ENCODE measurements at places on chromosomes 6 and 20.

DNA sequence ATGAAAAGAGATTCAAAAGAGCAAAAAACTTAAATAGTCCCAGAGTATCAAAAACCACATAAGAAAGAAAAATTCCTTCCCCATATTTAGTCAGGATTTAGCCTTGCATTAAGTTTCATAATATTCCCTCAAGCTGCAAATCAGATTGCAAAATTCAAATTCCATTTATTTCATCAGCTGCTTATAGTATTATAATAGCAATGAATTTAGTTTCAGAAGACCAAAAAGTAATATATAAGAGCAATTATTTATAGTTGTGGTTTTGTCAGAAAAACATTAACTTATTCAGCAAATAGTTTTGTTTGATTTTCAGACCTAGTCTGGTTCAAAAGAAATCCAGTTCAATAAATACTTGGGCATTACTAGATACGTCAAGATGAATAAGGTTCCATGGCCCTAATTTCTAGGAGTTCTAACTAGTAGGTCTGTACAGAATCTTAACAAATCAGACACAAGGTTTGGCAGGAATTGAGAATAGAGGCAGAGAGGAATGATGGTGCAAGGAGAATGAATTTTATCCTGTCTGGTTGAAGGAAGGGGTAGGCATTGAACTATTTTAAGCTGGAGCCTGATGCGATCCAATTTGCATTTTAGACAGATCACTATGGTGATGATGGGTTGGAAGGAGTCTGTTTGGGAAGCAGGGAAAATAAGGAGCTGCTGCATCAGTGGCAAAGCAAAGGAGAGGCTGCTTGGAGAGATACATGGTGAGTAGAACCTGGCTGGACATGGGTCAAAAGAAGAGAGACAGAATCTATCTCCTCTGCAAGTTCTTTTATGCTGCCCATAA lies 163.9 kb upstream of the STXBP5 start:
- DNase-seq, result no peak

DNA sequence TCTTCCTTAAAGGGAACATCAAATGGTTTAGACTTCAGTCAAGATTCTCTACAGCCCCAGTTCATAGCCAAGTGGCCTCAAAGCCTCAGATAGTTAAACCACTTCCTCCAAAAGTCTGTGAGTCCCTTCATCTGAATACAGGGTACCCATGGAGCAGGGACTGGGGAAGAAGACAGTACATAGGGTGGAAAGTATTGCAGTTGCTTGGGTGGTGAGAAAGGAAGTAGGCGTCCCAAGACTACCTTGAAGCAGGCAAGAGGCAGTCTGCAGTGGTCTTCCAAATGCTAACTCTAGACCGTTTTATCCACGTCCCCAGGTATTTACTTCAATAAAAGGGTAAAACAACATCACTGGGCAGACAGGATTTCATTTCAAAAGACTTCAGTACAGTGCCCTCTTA lies 2.0 kb downstream of the FYN start:
- no peak for DNase-seq

DNA sequence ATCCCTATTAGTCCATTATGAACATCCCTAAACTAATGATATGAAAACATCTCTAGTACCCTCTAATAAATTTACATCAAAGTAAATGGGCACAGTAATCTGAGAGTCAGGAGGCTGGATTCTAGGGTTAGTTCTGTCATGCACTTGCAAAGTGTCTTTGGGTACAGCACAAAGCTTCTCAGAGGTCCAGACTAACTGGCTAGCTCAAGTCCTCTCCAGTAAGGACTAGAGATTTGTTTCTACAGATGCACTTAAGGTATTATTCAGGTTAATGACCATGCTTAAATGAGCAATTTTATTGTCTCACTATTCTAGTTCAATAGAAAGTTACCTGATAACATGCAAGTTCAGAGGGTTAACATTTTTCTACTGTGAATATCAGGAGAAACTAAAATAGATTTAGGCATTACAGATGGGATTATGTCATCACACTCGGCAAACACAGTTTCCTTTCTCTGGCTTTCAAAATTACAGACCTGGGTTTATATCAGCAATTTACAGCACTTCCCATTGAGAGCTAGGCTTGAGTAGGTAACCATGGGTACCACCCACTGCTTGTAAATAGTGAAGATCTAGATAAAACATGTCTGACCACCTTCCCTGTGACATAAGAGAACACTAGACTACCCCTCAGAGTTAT lies 402.9 kb upstream of the RUNX2 start:
- no peak for DNase-seq

- no peak for DNase-seq
These were observed 1.9 kb downstream of the BCL2L1 start for GRCh38 chr20:31720486-31721407.

Data from stimulated activated CD8-positive, alpha-beta memory T cell treated with anti-CD3 and anti-CD28 coated beads, Interleukin-15, amount 100 ng/mL, for 24 hours (primary cell).